CMK (cell line): ENCODE measurements at places on chromosomes 6 and 20.

DNA sequence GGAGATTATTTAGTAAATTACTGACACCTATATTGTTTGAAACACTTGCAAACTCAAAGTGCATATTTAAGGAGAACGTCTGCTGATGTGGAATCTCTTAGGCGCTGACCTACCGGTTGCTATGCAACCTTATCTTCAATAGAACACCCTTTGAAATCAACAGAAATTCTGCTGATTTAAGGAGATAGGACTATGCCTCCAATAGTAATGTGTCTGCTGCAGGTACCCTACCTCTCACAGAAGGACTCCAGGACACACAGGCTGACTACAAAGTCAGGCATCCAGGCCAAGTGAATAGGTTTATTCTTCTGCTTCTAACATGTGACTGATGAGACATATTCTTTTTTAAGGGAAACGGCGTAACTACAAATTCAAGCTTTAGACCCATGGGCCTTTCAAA, 311.7 kb downstream of the CBLN4 start:
- DNase-seq: no peak

DNA sequence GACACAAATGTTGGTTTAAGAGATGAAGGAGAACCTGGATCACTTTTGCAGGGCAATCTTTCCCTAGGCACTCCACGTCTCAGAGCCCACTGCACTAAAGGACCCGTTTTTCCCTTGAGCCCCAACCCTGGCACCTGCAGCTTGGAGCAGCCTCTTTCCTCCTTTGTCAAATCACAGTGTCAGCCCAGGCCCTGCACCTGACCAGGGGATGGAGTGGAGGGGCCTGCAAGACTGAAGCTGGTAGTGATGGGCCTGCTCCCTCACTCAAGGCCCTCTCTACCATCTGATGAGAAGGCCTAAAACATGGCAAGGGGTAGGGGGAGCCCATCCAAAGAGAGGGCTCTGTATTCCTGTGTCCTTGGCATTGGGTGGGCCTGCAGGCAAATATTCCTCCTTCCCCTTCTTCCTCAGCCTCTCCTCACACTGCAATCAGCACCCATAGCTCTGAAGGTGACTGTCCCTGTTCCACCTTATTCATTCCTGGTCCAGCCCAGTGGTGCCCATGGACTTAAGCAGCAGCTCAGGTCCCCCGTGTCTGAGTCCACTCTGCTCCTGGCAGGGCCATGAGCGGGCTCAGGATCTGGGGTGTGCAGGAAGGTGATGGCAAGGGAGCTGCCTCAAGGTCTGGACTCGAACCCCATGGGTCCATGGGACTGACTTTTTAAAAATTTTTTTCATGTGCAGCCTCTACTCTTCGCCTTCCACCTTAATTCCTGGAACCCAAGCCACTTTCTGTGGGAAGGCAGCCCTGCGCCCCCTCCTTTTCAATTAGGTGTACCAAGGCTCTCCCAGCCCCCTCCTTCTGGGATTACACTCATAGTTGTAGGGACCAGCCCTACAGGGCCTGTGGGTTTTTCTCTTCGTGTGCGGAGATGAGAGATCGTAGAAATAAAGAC, 6.7 kb downstream of the RAET1G start:
- DNase-seq: no peak

- DNase-seq: no peak
These were observed 7.2 kb downstream of the TPBG start for GRCh38 chr6:82370788-82371187.

DNA sequence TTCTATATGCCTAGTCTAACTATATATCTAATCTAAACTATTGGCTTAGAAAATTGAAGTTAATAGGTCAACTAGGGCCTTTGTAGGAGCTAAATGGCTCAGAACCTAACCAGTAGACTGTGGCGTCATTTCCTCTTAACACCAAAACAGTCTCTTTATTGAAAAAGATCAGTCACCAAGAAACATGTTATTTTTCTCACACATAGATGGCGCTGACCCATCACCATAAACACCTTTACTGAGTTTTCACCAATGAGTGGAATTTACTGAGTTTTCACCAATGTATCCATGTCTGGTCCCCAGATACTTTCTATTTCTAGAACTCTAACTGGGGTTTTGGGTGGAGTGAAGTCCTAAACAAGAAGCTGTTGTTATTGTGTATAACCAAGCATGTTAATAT, 636.0 kb downstream of the BCKDHB start:
- DNase-seq: no peak

GRCh38 chr20:6245436-6245835, 122.6 kb upstream of the FERMT1 start:
- no peak for DNase-seq

DNA sequence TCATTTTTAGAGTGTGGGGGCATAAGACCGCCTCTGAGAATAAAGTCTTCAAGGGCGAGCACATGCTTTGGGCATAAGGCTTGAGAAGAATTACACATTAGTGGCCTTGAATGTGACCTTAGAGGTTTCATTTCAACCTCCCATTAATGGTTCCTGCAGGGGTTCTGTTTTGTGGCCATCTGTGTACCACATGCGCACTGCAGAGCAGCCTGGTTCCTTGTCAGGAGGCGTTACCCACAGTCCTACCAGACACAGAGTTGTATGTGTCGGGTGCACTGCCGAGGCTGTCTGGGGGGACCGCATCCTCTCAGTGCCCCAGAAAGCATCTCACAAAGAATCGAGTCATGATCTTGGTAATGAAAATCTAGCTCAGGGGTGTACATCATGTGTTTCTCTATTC, 115.7 kb downstream of the B3GAT2 start:
- DNase-seq: no peak

DNA sequence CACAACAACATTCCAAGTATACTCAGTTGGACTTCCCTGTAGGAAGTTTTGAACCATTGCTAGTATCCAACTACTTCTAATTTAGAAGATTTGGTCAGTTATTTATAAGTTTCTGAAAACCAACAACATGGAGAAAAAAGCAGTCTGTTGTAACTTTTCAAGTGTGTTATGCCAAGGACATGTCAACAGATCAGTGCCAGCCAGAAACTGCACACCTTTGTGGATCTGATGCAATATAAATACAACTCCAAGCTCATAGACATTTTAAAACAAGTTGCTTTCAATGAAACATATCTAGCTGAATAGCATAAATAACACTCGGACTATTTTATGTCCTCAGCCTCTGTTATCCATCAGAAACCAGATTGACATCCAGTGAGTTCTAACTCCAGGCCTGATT, 58.3 kb upstream of the CARMIL1 start:
- DNase-seq: no peak

- DNase-seq: no peak
These were observed 66.4 kb upstream of the PDE10A start for GRCh38 chr6:165729307-165729936.

DNA sequence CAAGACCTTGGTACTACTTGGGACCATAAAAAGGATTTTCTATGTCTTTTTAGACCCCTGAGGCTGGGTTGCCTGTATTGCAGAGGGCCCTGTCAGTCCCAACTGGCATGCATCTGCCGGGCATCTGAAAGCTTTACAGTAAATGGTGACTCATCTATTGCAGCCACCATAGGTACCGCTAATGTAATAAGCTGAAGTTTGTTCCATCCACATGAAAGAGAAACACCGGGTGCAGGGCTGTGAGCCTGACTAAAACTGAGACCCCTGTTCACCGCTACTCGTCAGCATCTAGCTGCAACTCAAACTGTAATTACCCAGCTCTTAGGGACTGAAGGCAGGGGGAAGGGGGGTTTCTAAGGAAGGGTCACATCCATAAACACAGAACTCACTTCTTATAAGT, 49.5 kb downstream of the TRERF1 start:
- no peak for DNase-seq
